Temporal lobe (tissue), 4 donors: ENCODE measurements at places on chromosomes 12 and 14. TPM values are rescaled to one million over a fixed set of nuclear protein-coding genes. Genes with fewer than 3 reads are reported as not detected.

ERBB3 gene
- 6.4 TPM for total RNA-seq

P2RX2 gene
- not detected for total RNA-seq

ZC2HC1C gene
- 1.7 TPM for total RNA-seq

LBHD2 gene
- not detected for total RNA-seq

PYM1 gene
- total RNA-seq, result 13.8 TPM

TSPAN31 gene
- 26.6 TPM for total RNA-seq

TAS2R13 gene
- total RNA-seq, result 5.2 TPM

ADCY4 gene
- 1.7 TPM for total RNA-seq

SELPLG gene
- 1.2 TPM for total RNA-seq

ASB2 gene
- total RNA-seq, result not detected

SRRM4 gene
- 13.8 TPM for total RNA-seq

CLEC4D gene
- not detected for total RNA-seq
